ENCODE measurements at places on chromosomes 1 and 21.

GRCh38 chr1:65105596-65105995 lies 42.4 kb upstream of the AK4 start:
- DNase-seq = no peak

- DNase-seq = no peak
Measured at GRCh38 chr1:115115521-115116161, 26.3 kb upstream of the TSPAN2 start.

DNA sequence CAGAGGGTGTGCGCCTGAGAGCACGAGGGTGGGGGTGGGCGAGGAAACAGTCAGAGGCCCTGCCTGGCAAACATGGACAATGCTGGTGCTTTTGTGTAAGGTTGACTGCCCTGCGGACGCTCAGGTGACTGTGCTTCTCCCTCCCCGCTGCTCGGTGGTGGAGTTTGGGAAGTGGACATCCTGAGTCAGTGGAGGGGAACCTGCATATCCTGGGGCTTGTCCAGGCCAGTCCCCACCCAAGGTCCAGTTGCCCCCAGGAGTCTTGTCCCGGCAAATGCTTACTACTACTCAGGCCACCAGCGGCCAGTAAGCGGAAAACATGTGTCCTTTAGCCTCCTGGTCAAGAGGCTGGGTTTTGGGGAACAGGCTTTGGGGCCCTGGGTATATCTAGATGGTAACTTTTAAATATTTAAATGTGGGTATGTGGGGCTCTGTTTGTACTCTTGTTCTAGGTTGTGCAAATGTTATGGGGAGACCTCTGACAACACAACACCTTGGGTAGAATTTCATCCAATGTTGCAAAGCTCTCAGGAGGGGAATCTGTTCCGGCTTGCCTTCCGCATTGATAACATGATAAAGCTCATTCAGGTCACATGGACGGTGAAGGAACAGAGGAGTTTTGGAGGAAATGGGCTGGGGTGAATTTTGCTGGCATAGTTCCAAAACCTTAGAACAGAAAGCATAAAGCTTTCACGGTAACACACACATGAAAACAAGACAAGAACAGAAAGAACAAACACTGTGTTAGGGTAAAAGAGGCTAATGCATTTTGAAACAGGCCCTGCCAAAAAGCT lies 364.9 kb downstream of the PRDM2 start:
- no peak for DNase-seq

- no peak for DNase-seq
Measured at GRCh38 chr21:16186742-16187141, 457.0 kb downstream of the USP25 start.

GRCh38 chr1:27658951-27659496 lies 13.0 kb downstream of the IFI6 start:
- DNase-seq = no peak

GRCh38 chr1:47436979-47437446 lies 831 bp upstream of the FOXD2 start:
- no peak for DNase-seq

DNA sequence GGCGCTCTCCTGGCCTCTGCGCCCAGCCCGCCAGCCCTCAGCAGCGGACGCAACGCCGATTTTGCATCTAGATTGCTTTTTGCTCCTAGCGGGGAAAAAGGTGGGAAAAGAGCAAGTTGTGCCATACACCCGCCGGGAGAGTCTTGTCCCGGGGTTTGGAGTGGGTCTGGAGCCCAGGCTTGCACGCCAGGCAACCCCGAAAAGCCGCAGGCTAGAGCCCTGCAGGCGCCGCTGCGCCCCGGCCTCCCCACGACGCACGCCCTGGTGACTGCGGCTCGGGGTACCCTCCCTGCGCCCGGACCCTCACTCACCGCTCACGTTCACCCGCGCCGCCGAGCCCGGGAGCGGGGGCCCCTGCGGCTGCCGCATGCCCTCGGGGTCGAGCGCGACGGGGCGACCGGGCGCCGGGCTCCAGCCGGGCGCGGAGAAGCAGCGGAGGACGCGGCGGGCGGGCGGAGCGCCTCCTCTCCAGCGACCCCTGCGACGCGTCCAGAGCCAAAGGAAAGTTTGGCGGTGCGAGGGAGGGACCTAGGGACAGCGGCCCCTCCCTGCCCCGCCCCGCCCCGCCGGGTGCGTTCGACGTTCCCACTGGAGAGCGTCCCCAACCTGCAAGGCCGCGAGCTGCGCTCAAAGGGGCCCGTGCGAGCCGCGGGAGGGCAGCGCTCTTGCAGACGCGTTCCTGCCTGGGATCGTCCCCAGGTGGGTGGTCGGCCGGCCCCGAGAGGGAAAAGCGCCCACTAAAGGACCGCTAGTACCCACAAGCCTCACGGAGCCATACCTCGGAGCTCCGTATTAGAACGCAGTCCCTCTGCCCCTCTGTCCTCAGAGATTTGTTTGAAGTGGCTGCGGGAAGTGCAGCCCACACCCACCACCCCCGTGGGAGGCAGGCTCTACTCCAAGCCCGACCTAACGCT lies at the start of gene LPAR3:
Gene LPAR3 (minus strand): TSS at position 502 of the 914 bp plus-strand sequence. CDS start 27,086 bp downstream, outside the sequence.
- no peak for DNase-seq

DNA sequence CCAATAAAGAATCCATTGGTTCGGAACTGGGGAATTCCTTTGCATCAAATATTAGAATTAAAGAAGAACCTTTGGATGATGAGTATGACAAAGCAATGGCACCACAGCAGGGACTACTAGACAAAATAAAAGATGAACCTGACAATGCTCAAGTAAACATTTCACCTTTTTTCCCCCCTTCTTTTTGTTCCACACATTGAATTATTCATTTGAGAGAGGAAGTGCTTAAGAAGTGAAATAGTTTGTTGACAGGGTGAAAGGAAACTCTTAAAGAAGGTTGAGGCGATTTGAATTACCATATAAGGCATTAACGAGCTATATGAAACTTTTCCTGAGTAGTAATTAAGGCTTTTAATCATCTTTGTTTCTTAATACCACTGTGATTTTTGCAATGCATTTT lies 93.1 kb downstream of the ZMYM4 start:
- no peak for DNase-seq

DNA sequence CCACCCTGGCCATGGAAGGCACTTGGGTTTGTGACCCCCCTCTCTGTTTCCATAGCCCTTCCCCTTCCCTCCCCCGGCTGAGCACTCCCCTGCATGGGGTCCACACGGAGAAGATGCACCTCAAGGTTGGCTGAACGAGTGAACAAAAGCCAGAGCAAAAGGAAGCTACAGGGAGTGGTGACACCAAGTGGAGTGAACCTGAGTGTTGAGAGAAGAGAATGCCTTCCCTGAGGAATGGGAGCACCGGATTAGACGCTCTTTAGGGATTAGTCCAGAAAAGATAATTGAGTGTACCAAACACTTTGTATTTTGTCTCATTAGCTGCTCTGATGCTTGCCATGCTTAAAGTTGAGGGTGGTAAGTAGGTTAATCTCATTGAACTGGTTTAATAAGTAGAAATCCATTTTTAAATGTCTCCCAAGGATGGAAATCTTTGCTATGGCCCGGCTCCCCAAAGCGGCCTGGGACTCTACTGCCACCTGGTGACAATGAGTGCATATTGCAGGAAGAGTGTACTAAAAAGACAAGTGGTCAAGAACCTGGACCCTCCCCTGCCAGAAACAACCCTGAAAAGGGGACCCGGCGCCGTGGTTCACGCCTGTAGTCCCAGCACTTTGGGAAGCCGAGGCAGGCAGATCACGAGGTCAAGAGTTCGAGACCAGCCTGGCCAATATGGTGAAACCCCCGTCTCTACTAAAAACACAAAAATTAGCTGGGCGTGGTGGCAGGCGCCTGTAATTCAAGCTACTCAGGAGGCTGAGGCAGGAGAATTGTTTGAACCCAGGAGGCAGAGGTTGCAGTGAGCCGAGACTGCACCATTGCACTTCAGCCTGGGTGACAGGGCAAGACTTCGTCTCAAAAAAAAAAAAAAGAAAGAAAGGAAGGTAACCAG lies 150.6 kb upstream of the ZC3H12A start:
- no peak for DNase-seq

DNA sequence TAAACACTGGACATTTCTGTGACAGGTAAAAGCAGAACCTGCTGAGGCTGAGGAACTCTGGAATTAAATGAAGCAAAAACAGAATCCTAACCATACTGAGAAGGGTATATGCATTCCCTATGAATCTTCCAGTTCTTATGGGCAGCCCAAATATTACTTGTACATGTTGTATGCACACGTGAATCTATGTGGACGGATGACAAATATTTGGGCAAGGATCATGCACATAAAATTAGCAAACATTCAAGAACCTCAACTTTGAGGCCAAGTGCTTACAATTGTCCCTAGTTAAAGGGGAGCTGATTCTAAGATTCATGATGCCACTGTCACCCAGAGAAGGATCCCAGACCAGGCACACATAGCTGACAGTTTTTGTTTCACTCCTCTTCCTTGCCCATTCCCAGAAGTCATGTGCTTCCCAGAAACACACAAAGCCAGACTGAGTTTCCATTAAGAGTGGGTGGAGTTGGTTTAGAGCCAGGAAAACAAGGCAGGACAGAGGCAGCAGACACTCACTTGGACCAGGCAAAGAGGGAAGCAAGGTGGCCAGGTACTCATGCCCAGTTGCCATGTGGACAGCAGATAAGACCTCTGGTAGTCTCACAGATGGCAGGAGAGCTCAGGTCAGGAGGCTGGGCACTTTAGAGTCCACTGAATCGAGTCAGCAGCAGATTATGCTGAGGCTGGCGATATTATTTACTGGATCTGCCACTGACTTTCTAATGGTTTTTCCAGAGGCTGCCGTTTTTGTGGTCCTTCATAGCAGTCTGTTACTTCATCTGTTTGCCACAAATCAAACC lies 25.6 kb downstream of the AK2 start:
- DNase-seq = no peak

DNA sequence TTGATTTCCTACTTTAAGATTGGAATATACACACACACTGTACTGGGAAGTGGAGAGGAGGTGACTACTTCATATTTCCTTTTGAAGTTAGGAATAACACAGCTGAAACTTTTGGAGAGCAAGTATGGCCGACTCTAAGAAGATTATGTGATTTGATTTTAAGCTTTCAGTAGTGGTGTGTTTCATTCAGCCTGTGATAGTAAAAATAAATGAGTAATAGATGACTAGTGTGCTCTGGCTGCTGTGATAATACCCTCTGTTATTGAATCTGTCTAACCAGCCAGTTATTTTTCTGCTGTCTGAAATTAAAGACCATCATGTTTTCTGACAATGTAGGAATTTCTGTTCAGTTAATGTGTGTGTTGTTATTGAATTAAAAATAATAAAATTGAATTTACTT lies 48.3 kb downstream of the CTTNBP2NL start:
- DNase-seq = no peak

GRCh38 chr1:7721940-7722669 lies 49.0 kb upstream of the VAMP3 start:
- DNase-seq = no peak

DNA sequence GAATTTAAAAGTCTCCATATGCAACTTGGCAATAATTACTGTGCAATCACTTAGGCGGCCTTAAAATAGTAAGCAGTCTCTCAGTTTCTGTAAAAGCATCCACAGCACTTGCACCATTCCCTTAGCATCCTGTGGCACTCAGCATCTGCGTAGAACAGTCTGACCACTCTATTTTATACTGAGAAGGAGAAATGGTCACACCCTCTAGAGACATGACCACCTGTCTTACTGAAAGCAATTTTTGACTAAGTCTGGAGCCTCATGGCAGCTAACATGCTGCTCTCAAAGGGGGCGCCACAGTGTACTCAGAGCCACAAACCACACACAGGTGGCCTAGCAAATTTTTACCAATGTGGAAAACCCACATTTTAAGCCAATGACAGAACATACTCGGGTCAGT lies 62.0 kb downstream of the KCNK1 start:
- DNase-seq = no peak

DNA sequence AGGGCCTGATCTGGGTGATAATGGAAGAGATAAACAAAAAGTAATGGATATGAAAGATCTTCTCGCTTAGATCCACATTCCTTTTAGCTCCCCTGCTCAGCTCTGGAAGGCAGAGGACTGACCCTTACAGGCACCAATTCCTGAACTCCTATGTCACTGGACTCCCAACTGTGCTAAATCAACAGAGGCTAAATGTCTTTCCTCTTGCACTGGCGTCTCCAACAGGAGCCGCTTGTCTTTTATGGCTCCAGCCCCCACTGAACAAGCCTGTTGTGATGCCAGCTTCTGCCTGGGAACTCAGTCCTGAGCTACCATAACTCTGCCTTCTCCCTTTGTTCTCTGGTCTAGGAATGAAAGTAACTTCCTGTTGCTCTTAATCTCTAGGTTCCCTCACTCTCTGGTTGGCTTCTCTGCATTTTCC lies 142.1 kb upstream of the COL11A1 start:
- DNase-seq = no peak

- DNase-seq = no peak
Measured at GRCh38 chr1:92784021-92784638, 778 bp downstream of the EVI5 start.

GRCh38 chr1:38243106-38243505 lies 196.5 kb upstream of the POU3F1 start:
- DNase-seq = no peak

DNA sequence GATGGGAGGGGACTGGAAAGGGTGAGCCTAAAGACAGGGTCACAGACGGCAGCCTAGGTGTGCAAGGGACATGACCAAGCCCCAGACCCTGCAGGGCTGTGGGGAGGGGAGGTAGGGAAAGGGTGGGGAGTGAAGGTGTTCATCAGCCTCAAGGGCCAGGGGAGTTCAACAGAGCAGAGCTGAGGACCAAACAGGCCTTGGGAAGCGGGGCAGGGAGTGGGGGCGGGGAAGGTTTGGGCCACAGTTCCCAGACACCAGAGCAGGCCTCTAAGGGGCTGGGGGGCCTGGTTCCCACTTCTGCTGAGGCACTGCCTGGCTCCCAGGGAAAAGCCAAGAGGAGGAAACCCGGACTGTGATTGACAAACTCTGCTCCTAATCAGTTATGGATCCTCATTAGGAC lies 456.3 kb downstream of the MATN1 start:
- no peak for DNase-seq

- no peak for DNase-seq
Measured at GRCh38 chr1:86089765-86090164, 66.8 kb downstream of the COL24A1 start.

DNA sequence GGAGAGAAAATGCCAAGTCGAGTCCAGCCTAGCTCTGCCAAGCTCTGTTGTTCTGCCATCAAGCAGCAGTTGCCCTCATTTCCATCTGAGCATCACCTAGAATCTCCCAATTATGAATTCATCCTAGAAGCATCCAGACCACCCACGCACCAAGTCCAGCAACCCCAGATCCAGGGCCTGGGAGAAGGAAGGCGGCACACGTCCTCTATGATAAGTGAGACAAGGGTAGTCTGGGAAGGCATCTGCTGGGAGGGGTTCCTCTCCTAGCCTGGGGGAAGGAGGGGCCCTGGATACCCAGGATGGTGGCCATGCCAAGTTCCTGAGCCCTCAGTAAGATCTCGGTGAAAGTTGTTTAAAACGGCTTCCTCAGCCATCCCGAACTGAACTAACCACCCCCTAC lies 70.7 kb downstream of the VWA5B1 start:
- no peak for DNase-seq

DNA sequence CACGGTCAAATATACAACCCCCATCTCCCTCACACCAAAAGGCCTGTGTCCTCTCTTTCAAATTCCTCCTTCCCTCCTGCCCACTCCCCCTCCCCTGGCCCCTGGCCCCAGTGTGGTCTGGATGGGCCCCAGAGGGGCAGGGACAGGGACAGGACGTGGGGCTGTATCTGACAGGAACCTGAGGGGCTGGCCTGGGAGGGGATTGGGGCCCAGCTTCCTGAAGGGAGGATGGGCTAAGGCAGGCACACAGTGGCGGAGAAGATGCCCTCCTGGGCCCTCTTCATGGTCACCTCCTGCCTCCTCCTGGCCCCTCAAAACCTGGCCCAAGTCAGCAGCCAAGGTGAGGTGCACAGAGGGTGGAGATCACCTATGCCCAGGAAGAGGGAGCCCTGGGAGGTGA lies at the start of gene MPL:
Gene MPL (plus strand): TSS at position 231 of the 400 bp plus-strand sequence. CDS start 31 bp downstream, at position 262.
- DNase-seq = no peak

GRCh38 chr1:201628490-201628889 lies 89.6 kb downstream of the NAV1 start:
- no peak for DNase-seq

All from stimulated activated CD8-positive, alpha-beta memory T cell treated with anti-CD3 and anti-CD28 coated beads, Interleukin-4, amount 100 ng/mL, for 4 hours (primary cell).